ENCODE measurements at places on chromosomes 16 and 17. TPM values are rescaled to one million over a fixed set of nuclear protein-coding genes. Genes with fewer than 3 reads are reported as not detected.

DNA sequence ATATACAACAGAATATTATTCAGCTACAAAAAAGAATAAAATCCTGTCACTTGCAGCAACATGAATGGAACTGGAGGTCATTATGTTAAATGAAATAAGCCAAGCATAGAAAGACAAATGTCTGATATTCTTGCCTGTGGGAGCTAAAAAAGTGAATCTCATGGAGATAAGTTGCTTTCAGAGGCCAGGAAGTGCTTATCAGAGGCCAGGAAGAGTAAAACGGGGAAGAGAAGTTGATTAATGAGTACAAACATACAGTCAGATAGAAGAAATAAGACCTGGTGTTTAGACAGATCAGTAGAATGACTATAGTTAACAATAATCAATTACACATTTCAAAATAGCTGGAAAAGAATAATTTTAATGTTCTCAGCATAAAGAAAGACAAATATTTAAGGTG is 54.4 kb upstream of the CPHXL start:
- DNase-seq = no peak

GRCh38 chr17:33126086-33126485 is 134.4 kb downstream of the SPACA3 start:
- DNase-seq = no peak

DNA sequence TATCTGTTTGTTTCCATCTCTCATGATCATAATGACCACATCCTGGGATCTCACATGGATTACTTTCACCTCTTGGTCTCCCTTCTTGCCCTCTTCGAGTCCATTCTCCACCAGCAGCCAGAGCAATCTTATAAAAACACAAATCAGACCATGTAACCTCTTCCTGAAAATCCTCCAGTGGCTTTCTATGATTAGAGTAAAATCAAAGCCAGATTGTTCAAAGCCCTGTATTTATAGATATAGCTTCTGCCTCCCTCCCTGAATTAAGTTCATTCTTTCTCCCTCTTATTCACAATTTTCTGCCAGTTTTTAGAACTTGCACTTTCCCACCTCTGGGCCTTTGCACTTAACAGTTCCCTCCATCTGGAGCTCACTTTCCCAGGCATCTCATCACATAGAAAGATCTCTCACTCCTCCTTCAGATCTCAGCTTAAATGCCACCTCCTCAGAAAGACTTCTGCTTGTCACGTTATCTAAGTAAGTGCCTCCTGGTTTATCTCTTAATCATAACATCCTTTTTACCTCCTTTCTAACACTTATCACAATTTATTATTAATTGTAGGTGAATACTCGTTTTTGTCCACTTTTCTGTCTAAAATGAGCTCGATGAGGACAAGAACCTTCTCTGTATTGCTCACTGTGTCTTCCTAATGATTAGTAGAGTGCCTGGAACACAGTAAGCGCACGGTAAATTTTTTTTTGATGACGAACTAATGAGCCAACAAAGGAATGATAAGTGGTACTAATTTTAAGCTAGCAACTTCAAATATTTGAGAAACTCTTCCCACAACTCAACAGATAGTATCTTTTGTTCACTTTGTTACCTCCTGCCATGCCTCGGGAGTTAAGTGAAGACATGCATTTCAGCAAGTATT is 80.5 kb downstream of the CYB561 start:
- no peak for DNase-seq

GRCh38 chr16:61413021-61413420 is 623.2 kb downstream of the CDH8 start:
- no peak for DNase-seq

- no peak for DNase-seq
These were observed 45.9 kb upstream of the DOC2B start for GRCh38 chr17:227078-227945.

DNA sequence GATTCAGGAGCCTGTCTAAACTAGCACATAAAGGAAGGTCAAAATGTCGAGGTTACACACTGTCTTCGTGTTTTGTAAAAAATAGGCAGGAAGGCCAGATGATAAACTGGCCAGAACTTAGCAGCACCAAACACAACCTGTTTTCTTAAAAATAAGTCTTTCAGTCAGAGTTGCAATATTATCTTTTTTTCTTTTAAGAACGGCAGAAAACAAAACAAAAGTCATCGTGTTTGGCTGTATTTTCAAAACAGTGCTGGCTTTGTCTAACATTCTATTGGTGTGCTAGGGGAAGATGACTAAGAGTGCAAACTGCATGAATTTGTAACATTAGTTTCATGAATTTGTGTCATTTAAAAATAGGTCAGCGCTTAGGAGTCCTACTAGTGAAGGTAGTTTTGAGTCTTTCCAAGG is 5.3 kb downstream of the MAF start:
- DNase-seq = peak; percentile 36

MFAP4 gene
- 137 TPM for total RNA-seq

ZSCAN32 gene
- 10.0 TPM for total RNA-seq

IGSF6 gene
- not detected for total RNA-seq

DNA sequence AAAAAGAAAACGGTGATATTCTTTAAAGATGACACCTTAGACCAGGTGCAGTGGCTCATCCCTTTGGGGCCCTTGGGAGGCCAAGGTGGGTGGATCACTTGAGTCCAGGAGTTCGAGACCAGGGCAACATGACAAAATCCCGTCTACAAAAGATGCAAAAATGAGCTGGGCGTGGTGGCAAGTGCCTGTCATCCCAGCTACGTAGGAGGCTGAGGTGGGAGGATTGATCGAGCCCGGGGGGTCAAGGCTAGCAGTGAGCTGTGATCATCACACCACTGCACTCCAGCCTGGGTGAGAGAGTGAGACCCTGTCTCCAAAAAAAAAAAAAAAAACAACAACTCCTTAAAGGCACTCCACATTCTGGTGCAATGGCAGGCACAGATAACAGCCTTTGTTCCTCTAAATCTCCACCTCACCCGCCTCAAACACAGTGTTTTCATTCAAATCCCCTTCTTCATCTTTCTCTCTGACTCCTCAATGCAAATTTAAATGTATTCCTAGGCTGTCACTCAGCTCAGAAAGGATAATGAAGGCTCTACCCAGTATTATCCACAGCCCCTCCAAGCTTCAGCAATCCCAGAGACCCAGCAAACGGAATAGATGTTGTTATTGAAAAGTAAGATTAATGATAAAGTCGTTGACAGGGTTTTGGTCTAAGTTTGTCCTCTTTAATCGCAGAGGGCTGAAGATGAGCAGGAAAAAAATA is 56.2 kb upstream of the CACNG5 start:
- DNase-seq = no peak

LRRC37A3 gene
- 7.3 TPM for total RNA-seq

GRCh38 chr16:86373276-86373901 is 136.9 kb upstream of the FOXF1 start:
- no peak for DNase-seq

- no peak for DNase-seq
These were observed 12.8 kb upstream of the CES3 start for GRCh38 chr16:66948134-66948836.

DNA sequence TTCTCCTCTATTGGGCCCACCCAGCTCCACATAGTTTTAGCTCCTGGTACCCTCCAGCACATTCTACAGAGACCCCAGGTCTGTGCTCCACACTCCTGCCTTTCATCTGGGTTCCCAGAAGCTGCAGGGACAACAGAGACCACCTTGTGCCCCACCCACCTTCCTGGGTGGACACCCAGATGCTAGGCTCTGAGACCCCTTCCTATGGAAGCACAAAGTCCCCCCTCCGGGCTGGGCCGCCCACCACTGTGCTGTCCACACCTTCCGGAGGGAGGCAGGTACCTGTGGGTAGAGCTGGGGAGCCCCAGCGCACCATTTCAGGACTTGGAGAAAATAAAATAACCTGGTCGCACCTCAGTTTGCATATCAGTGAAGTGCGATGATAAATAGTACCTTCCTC is 224.9 kb upstream of the FOXF1 start:
- no peak for DNase-seq

DNA sequence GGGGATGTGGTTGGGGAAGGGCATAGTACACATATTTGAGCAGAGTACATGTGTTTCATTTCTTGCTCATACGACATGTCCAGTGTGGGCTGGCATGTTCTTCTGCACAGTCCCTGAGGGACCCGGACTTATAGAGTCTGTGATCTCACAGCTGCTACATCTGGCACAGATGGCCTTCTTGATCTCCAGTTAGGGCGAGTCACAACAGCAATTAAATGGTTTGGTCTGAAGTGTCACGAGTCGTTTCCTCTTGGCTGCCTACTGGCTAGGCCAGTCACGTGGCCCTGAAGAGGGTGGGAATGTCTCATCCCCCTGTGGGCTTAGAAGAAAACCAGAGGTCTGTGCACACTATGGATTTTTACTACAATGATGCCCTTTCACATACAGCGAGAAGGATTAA is 443.6 kb downstream of the WWOX start:
- DNase-seq = no peak

DNA sequence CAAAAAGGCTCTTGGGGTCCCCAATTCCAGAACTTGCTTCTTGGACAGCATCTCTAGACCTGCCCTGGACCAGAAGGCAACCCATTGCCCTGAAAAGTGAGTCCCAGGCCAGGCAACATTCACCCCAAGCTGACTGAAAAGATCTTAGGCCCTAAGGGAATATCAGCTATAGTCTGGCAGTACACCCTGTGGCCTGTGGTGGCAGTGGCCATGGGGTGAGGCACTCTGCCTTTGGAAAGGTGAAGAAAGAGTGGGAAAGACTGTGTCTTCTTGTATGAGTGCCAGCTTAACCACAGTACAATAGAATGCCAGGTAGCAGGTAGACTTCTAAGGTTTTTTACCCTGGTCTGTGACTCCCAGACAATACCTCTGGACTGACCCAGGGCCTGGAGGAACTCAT is 564.5 kb downstream of the CDH8 start:
- no peak for DNase-seq

CACNG3 gene
- not detected for total RNA-seq

DNA sequence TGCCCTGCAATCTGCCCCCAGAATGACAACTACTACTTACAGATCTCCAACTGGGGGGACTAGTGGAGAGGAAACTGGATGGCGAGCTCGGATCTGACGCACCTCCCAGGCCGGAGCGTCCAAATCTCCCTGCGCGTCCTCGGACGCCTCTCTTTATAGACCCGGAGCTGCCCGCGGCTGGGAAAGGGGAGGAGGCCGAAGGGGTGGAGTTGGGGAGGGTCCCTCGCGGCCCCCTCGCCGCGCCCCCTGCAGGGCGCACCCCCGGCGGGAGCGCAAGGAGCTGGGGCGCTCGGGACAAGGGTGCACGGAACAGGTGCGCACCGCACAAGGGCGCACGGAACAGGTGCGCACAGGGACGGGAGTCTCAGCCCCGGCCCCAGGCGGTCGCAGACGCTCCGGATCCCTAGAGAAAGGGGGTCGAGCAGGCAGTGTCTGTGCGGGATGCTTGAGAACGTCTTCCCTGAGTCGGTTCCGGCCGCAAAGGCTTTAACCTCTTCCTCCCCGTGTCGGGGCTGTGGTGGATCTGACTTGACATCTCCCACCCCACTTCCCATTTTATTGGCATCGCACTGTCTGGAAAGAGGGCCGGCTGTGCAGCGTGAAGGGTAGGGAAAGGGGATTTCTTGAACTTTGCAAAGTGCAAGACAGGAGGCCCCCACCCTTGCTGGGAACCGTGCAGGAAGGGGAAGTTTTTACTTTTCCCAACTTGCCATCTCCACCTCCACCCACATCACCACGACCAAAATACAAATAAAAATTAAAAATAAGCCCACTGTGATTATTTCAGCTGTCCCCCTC is at the start of gene MYH11:
Gene MYH11, minus strand, starts transcription at position 128 of the 798 bp plus-strand sequence. CDS start 18,776 bp downstream, outside the sequence.
- no peak for DNase-seq

DNA sequence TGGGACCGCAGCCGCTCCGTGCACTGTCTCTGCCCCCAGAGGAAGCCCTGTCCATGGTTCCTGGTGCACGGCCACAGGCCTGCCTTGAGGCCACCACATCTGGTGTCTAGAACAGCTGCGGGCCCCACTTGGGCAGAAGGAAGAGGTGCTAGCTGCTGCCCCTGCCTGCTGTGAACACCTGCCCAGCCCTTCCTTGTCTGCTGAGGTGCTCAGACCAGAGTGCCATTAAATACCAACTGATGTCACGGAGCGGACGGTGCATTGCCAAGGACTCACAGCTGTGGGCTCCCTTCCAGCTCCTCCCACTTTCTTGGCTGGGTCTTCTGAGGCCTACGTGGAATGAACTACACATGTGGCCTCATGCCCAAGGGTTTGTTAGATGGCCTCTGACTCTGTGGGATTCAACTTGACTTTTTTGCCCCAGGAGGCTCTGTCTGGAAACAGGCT is 146.1 kb downstream of the RAB11FIP4 start:
- DNase-seq = no peak

DNA sequence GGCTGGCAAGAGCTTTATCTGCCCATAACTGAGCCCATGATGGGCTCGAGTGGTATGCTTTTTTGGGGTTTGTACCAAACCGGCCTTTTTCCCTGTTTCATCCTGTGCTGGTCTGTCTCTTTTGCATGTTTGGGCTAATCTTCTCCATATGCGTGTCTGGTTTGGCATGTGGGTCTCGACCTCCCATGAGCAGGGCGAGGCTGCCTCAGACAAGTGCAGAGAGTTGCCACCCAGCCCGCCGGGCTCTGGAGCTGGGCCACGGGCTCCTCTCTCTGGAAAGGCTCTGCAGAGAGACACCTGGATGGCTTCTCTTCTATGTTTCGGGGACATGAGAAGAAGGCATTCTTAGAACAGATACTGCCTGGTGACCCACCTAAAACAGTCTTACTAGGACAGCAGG is 67.8 kb upstream of the TBX2 start:
- no peak for DNase-seq

ARL2BP gene
- total RNA-seq = 65.7 TPM

DNA sequence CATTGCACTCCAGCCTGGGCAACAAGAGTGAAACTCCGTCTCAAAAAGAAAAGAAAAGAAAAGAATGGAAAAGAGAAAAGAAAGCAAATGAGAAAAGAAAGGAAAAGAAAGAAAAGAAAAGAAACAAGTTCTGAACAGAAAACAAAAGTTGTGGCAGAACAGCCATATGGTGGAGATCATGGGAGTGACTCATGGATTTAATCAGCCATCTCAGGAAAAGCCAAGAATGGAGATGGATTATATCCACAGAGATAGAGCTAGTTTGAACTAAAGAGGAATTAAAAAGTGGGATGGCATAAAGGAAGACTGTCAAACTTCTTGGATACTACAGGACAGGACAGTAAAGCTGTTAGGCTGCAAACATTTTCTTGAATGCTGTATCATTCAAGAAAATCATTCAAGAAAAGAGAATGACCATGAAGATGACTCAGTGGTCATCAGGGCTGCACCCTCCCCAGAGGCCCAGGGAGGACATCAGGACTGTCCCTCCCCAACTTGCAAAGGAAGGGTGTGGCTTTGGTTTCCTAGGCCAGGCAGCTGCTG is 120.6 kb downstream of the USP22 start:
- peak; percentile 55 for DNase-seq

GRCh38 chr16:88013766-88014251 is 62.6 kb downstream of the BANP start:
- no peak for DNase-seq

DNA sequence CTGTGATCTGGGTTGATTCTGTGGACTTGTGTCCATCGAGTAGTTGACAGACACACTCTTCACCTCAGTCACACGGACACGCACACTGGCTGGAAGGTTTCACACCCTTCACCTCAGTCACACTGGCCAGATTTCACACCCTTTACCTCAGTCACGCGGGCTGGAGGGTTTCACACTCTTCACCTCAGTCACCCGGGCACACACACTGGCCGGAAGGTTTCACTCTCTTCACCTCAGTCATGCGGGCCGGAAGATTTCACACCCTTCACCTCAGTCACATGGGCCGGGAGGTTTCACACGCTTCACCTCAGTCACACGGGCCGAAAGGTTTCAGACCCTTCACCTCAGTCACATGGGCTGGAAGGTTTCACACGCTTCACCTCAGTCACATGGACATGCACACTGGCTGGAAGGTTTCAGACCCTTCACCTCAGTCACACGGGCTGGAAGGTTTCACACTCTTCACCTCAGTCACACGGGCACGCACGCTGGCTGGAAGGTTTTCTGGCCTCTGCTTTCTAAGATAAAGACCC is 96.2 kb downstream of the PGS1 start:
- DNase-seq = no peak

CCL13 gene
- total RNA-seq = under 0.01 TPM
